ENCODE measurements at places on chromosomes 11 and 22.
A peak's percentile ranks its signal among the peaks of the same experiment; 100 is the strongest.

- DNase-seq: no peak
These were observed 386.5 kb downstream of the SOX6 start for GRCh38 chr11:15969701-15970329.

DNA sequence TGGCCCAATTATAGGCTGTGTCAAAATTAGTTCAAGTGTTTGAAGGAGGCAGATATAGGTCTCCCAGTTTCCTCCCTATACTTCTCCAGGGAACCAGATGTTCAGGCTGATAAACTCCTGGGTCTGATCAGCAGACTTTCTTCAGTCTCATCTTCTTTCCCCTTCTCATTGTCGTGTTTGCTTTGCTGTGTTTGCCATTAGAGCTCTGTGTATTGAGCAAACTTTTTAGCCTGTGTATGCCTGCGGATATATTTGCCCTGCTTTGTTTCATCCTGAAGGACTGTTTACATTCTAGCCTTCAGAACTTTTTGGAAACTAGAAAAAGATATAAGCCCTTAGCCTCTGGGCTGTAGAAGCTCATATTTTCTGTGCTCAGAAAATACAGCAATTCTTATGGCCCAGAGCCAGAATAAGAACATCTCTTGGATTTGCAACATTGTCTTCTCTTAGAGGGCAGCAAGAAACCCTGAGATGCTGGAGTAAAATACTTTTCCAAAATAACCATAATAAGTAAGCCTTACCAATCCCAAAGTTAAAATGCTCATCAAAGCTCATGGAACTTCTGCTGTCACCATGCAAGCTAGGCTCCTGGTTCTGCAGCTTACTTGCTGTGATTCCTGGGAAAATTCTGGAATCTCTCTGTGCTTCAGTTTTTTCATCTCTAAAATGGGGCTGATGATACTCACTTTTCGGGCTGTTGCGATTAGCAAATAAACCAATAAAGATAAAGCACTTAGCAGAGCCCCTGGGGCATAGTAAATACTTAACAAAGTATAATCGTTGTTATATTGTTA lies 34.1 kb upstream of the ME3 start:
- DNase-seq: no peak

DNA sequence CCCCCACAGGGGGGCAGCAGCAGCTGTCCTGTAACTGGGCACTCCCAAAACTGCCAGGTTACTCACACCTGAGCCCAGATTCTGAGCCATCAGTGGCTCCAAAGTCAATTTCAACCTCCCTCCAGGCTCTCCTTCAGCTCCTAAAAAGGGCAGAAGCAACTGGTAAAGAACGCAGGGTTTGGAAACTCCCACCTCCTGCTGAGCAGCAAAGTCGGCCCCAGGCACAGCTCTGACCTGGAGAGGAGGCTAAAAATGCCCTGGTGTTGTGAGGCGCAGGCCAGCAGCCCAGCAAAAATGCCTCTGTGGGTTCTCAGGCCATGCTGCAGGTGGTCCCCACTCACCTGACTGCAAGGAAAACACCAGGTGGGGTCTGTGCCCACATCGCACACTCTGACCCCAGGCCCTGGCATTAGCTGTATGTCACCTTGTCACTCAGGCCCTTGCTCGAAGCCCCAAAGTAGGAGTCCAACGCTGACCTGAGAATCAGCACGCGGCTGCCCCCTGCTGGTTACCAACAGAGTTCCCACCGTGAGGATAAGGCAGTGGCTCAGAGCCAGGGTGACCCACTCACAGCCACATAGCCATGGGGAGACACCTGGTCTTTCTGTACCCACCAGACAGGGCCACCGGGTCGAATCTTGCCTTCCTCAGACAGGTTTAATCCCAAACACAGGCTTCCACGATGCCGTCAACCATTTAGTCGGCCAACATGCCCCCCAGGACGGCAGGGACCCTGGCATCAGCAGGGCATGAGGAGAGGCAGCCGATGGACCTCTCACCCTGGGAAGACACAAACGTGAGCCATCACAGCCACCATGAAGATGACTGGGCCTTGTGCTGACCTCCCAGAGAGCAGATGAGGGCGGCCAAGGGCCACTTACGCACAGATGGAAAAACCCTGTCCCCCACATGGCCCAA lies 11.1 kb downstream of the POLR3H start:
- peak; percentile 60 for DNase-seq

DNA sequence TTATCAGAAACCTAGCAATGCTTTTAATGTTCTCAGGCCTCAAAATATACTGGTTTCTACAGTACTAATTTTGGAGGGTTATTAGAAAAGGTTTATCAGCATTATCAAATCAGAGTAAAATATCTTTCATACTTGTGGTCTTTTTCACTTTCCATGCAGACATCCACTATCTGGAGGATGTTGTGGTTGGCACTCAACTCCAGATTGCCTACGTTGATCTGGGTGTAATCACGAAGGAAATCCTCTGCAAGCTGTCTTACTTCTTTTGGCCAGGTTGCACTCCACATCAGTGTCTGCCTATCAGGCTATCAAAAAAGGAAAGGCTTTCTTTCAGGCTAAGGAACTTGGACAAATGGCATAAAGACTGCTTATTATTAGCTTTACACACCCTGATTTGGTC lies 11.6 kb downstream of the DDX17 start:
- no peak for DNase-seq

- no peak for DNase-seq
These were observed 31.7 kb upstream of the SHISAL1 start for GRCh38 chr22:44344407-44344806.

DNA sequence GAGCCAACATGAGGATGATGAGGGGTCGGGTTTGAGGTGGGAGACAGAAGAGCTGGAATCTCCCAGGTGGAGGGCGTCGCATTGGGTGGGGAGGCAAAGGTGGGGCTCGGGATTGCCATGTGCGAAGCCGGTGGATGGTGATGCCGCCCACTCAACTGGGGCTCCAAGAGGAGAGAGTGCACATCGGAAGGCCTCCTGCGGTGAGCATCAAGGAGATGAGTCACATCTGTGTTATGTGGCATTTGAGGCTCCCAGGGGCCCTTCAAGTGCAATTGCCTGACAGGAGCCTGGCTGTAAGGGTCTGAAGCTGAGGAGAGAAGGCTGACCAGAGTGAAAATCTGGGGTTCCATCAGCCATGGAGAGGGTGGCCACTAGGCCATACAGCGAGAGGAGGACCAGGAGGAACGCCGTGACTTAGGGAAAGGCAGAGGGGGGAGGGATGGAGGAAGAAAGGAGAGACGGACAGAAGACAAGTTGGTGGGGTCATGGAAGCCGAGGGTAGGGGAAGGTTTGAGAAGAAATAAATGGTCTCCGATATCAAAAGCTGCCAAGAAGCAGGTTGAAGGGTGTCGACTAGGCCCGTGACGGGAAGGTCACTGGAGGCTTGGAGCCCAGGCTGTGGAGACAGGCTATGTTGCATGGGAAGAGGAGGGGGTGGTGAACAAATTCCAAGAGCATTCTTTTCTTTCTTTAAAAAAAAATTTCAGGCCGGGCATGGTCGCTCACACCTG lies 21.3 kb downstream of the RASD2 start:
- no peak for DNase-seq

- no peak for DNase-seq
These were observed 3.1 kb upstream of the CATSPERZ start for GRCh38 chr11:64296830-64297698.

DNA sequence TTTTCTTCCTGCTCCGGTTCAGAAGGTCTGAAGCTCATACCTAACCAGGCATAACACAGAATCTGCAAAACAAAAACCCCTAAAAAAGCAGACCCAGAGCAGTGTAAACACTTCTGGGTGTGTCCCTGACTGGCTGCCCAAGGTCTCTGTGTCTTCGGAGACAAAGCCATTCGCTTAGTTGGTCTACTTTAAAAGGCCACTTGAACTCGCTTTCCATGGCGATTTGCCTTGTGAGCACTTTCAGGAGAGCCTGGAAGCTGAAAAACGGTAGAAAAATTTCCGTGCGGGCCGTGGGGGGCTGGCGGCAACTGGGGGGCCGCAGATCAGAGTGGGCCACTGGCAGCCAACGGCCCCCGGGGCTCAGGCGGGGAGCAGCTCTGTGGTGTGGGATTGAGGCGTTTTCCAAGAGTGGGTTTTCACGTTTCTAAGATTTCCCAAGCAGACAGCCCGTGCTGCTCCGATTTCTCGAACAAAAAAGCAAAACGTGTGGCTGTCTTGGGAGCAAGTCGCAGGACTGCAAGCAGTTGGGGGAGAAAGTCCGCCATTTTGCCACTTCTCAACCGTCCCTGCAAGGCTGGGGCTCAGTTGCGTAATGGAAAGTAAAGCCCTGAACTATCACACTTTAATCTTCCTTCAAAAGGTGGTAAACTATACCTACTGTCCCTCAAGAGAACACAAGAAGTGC lies 661 bp upstream of the MALAT1 start:
- DNase-seq: peak; percentile 46

DNA sequence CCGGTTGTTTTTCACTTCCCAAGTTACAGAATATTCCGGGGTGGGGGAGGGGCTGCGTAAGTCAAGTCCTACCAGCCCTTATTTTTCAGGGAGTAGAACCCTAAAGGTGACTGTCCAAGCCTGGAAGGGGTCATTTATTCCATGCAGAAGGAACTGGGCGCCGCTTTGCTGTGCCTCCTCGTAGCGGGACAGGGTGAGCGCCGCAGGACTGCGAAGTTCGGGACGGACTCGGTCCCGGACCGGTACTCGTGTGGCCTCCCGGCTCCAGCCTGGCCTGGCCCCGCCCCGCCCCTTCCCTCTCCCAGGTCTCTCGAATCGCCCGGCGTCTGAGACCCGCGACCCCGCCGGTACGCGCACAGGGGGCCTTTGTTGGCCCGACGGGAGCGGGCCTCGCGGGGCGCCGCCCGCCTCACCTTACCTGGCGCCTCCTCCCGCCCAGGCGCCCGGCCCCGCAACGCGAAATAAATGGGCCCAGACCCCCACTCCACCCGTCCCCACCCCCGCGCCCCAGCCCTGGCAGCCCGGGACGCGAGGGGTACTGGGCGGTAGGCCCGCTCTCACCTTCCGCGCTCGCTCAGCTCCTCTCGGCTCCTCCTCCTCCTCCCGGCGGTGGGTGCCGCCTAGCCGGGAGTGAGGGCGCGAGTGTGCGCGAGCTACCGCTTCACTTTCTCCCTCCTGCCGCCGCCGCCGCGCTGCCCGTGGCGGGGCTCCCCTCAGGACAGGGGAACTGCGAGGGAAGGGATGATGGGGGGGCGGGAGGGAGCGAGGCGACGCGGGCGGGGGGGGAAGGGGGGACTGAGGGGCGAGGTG lies 698 bp downstream of the PAK1 start:
- peak; percentile 28 for DNase-seq

DNA sequence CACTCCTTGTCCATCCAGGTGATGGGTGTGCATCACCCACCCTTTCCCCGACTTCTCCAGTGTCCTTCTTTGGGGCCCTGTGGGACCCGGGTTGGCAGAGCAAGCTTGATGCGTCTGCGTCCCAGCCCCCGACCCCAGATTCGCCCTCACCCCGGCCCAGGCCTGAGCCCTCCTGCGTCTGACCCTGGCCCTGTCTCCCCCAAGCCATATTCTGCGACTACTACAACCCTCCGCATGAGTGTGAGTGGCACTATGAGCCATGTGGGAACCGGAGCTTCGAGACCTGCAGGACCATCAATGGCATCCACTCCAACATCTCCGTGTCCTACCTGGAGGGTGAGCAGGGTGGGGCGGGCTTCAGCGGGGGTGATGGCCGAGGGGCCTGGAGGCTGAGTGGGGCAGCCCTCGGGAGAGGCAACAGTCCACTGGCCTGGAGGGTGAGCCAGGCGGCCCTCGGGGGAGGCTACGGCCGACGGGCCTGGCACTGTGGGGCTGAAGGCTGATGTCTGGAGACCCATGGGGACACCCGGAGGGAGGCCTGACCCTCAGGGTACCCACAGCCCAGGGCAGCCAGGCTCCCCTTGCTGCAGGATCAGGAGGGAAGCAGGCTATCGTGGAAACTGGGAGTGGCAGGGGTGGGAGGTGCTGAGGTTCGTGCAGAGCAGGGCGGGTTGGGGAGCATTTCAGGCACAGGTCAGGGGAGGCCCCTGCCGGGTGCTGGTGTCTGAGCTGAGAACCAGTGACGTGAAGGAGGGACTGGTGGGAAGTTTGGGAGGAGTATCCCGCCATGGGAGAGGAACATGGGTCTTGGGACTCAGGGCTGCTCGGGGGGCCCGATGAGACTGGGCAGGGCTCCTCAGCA lies 15.3 kb downstream of the MUC2 start:
- DNase-seq: no peak

GRCh38 chr22:41540006-41540315 lies 4.3 kb downstream of the POLR3H start:
- no peak for DNase-seq

DNA sequence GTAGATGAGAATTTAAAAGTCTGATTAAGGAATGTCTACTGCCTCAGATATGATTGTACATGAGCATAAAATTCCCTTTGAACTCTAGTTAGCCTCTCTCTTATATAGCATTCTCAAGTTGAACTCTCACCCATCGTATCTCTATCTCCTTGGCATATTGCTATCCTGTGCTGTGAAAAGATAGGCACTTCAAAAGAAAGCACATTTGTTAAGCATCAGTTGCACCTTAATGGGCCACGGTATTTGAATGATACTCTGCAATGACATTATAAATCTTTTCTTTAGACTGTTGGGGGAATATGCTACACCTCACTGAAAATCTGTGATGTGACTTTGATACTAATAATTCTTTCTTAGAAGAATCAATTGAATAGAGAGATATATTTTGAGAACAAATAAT lies 570.7 kb downstream of the JRKL start:
- no peak for DNase-seq

Measured in omental fat pad (tissue), 4 donors.